Osteoblast (primary cell): ENCODE measurements at places on chromosomes 7 and 10. TPM values are rescaled to one million over a fixed set of nuclear protein-coding genes. Genes with fewer than 3 reads are reported as not detected.

DNA sequence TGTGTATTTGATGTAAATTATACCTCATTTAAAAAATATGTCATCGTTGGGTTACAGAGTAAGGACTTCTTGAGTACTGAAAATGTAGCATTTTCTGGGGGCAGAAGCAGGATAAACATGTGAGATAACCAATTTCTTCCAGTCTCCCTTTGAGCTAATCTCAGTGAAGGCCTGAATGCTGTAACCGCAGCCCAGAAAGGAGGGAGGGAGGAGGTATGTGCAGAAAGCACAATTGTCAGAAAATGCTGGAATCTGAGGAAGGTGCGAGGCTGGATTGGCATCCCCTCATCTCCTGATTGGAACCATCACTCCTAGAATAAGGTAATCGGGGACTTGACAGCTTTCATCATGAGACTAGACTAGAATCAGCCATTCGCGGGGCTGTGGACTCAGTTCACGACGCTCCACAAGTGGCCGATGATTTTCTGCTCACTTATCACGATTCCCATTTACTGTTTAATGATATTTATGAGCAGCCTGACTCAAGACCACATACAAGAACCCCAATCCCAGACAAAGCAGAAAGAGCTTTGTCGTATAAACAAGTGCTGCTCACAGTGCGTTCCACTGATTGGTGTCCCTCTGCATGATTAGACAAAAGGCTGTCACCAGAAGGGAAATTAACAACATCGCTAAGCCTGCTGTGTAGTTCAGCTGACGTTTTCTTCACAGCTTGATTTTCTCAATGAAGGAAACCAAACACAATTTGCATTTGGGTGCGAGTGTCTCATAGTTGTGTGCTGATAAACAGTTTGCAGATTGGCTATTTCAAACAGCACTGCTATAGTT is 93.2 kb downstream of the SVIL start:
- H3K27me3 ChIP-seq = no peaks in the 10 kb centered on the region
- no peak overlapping the region for H3K27ac ChIP-seq
- peaks cover 1% of the 10 kb centered on the region for H3K4me1 ChIP-seq
- H3K4me3 ChIP-seq = no peak overlapping the region
- no peak for DNase-seq

PAPSS2 gene
- 70.1 and 81.8 TPM in 2 replicates for total RNA-seq

CAMK2B gene
- total RNA-seq = not detected in 2 replicates

GIMAP1 gene
- not detected in 2 replicates for total RNA-seq
